ENCODE measurements at places on chromosomes 1 and 21. TPM values are rescaled to one million over a fixed set of nuclear protein-coding genes. Genes with fewer than 3 reads are reported as not detected.

DNA sequence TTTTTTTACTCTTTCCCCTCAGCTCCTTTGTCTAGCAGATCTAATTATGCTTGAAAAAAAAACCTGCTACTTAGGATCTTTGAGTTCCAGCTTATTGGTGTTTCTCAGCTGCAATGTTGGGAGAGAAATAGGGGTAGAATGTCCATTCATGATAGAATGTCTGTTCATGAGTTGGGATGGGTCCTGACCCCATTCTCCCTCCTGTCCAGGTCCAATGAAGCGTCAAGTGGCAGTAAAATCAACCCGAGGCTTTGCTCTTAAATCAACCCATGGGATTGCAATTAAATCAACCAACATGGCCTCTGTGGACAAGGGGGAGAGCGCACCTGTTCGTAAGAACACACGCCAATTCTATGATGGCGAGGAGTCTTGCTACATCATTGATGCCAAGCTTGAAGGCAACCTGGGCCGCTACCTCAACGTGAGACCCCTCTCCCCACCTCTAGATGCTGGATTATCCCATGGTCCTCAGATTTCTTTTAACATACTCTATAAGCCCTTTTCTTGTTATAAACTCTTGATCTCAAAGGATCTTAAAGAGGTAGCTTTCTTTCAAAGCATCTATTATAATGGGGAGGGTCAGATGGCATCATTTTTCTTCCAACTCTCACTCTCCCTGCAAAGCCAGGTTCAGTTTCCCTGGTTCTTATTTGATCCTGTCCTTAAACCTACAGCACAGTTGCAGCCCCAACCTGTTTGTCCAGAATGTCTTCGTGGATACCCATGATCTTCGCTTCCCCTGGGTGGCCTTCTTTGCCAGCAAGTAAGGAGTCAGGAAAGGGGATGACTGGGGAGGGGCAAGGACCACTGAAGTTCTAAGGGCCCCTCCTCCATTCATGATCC is 11.1 kb downstream of the CERS2 start:
- H3K4me3 ChIP-seq = no peak overlapping the region
- peaks cover 16% of the 10 kb centered on the region for H3K4me1 ChIP-seq
- peaks cover 3% of the 10 kb centered on the region for H3K36me3 ChIP-seq
- peak overlapping the region; percentile 24 for H3K27ac ChIP-seq
- no peaks in the 10 kb centered on the region for H3K27me3 ChIP-seq
- DNase-seq = no peak

GRCh38 chr1:112544751-112545150 is 36.0 kb downstream of the WNT2B start:
- H3K27me3 ChIP-seq = no peaks in the 10 kb centered on the region
- H3K27ac ChIP-seq = peak overlapping the region; percentile 69

- H3K36me3 ChIP-seq = no peaks in the 10 kb centered on the region
- DNase-seq = peak; percentile 68
- peak within 1 kb of the TSS; percentile 55 for H3K4me3 ChIP-seq
- H3K27ac ChIP-seq = no peak within 1 kb of the TSS
- peaks cover 62% of the 10 kb centered on the region for H3K27me3 ChIP-seq
These were observed at the start of gene SYT2 for GRCh38 chr1:202710070-202711045. SYT2 (minus strand) TSS chr1:202710454; CDS start chr1:202605772, 104,682 bp downstream.

- H3K36me3 ChIP-seq = no peaks in the 10 kb centered on the region
- DNase-seq = no peak
- no peak overlapping the region for H3K4me3 ChIP-seq
- no peak overlapping the region for H3K27ac ChIP-seq
These were observed 79.5 kb upstream of the DNAJC6 start for GRCh38 chr1:65229754-65230339.

The GUK1 gene
- total RNA-seq = 157 TPM

Data from hepatocyte (in vitro differentiated cells).